ENCODE measurements at places on chromosomes 4 and X.

DNA sequence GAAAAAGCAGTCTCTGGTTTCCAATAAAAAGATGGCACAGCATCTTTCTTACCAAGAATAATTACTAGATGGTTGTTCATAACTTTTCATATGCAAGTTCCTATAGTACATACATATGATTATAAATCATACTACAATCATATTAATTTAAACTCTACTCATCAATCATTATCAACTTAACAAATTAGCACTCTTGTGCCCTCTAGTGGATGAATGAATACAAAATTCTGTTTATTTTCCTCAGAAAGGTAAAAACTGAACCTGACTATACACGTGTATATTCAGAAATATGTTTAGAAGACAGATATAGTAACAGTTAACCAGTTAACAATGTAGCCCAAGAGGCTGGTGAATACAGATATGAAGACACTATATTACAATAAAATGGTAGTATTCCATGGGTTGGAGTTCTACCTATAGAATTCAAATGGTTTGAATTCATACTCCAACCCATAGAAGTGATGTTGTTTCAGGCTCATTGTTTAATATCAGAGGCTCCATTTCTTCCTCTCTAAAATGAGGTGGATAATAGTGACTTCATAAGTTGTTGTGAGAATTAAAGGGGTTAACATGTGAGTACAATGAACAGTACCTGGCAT, 100.0 kb downstream of the ADAMTS3 start:
- DNase-seq = no peak

DNA sequence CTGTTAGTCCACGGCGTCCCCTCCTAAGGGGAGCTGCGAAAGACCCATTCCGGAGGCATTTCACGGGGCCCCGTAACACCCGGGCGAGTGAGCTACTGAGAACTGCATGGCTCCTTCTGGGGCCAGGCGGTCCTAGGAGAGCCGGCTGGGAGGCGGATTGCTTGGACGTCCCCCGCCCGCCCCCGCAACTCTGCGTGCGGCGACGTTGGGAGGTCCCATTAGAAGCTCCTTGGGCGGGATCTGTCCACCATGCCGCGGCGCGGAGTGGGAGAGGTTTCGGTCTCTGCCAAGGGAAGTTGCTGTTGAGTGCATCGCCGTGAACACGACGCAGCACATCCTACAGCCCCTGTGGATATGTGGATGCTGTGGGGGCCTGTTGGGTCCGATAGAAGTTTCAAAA, 85.4 kb upstream of the IGFBP7 start:
- no peak for DNase-seq

- DNase-seq = no peak
These were observed 67.0 kb downstream of the RASGEF1B start for GRCh38 chr4:81404741-81405140.

GRCh38 chr4:152063621-152064240, 302.9 kb upstream of the GATB start:
- DNase-seq = no peak

- DNase-seq = no peak
These were observed 136.2 kb downstream of the SMIM20 start for GRCh38 chr4:26050212-26050643.

DNA sequence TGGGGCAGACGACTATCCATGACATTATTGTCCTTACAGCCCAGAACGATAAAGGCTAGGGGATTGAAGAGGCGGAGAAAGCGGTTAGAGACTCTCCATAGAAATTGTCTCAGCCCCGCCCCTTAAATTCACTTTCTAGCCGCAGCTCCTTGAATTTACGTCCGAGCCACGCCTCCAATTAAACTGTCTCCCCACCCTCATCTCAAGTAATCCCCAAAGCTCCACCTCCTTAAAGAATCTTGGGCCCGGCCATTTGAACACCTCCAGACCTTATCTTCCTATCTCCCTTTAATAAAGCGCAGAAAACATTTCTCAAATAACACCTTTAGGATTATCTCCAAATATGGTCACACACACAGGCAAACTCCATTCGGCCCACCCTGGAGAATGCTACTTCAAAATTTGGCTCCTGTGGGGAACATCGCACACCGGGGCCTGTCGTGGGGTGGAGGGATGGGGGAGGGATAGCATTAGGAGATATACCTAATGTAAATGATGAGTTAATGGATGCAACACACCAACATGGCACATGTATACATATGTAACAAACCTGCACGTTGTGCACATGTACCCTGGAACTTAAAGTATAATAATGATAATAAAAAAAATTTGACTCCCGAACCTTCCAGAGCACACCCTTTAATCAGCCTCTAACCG, 7.2 kb upstream of the MAGIX start:
- no peak for DNase-seq

- DNase-seq = no peak
These were observed 67.2 kb downstream of the ANK2 start for GRCh38 chr4:113116414-113117357.
